Activated CD4-positive, alpha-beta T cell treated with anti-CD3 and anti-CD28 coated beads for 36 hours (primary cell): ENCODE measurements at places on chromosomes 3 and 15. TPM values are rescaled to one million over a fixed set of nuclear protein-coding genes. Genes with fewer than 3 reads are reported as not detected.

The CRABP1 gene
- total RNA-seq: 0.96 TPM

The EXD1 gene
- total RNA-seq: not detected

The FBXO40 gene
- total RNA-seq: not detected

The TF gene
- 0.12 TPM for total RNA-seq

The AGBL1 gene
- total RNA-seq: 0.04 TPM

The CEP70 gene
- 9.3 TPM for total RNA-seq

The TRH gene
- total RNA-seq: not detected

The UBXN7 gene
- 67.2 TPM for total RNA-seq

The PCOLCE2 gene
- 0.55 TPM for total RNA-seq

The TMEM44 gene
- 4.7 TPM for total RNA-seq

The MRAS gene
- total RNA-seq: 0.16 TPM

The SPINT1 gene
- total RNA-seq: 8.5 TPM

The HESX1 gene
- total RNA-seq: 0.79 TPM

The MRPS25 gene
- total RNA-seq: 52.3 TPM

GRCh38 chr15:98917417-98917816, 90.2 kb downstream of the PGPEP1L start:
- no peak for DNase-seq

- no peak for DNase-seq
These were observed 38.4 kb upstream of the CGNL1 start for GRCh38 chr15:57337868-57338411.

GRCh38 chr15:93029214-93029835, 59.7 kb downstream of the RGMA start:
- no peak for DNase-seq

- DNase-seq: no peak
These were observed 119.8 kb downstream of the AKAP13 start for GRCh38 chr15:85500060-85500708.

GRCh38 chr3:142009029-142009428, 132.6 kb downstream of the ATP1B3 start:
- DNase-seq: no peak

GRCh38 chr3:152615681-152616080, 219.2 kb upstream of the P2RY1 start:
- DNase-seq: no peak

- DNase-seq: peak; percentile 32
These were observed 7.0 kb downstream of the ADIPOQ start for GRCh38 chr3:186849374-186849975.

- no peak for DNase-seq
These were observed 9.9 kb downstream of the ALDH1A3 start for GRCh38 chr15:100889385-100890050.

- DNase-seq: no peak
These were observed 32.1 kb downstream of the SPSB4 start for GRCh38 chr3:141083226-141083625.

GRCh38 chr3:24457719-24458118, 36.9 kb downstream of the THRB start:
- DNase-seq: no peak

DNA sequence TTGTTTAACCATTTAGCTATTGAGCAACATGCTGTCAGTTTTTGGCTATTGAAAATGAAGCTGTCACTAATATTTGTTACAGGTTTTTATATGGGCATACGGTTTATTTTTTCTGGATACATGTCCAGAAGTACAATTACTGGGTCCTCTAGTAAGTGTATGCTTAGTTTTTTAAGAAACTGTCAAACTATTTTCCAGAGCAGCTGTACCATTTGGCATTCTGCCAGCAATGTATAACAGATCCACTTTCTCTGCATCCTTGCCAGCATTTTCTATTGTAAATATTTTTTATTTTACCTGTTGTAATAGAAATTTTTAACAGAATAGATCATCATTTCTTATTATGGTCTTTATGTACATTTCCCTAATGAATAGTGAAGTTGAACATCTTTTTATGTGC, 658.8 kb downstream of the EDEM1 start:
- DNase-seq: no peak

- peak; percentile 17 for DNase-seq
These were observed 7.1 kb downstream of the GPD1L start for GRCh38 chr3:32113566-32113965.

- no peak for DNase-seq
These were observed 18.5 kb downstream of the SLC6A20 start for GRCh38 chr3:45777746-45778386.

GRCh38 chr3:55505776-55506175, 18.7 kb upstream of the WNT5A start:
- DNase-seq: no peak

GRCh38 chr3:130738241-130738640, 8.4 kb downstream of the PIK3R4 start:
- no peak for DNase-seq

DNA sequence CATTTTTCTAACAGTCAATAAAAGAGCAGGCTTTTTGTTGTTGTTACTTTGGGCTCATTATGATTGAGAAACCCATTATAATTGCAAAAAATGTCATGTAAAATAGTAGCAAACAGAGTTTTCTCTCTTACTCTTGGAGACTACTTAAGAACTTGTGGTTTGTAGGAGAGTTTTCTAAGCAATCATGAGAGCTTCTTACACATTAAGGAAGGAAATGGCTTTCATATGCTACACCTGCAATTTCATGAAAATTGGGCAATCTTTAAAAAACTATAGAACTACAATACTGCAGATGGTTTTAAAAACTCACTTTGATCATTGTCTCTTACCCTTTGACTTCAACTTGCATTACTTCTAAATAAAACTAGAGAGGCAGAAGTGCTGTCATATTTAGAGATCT, 701.8 kb downstream of the ZPLD1 start:
- no peak for DNase-seq

DNA sequence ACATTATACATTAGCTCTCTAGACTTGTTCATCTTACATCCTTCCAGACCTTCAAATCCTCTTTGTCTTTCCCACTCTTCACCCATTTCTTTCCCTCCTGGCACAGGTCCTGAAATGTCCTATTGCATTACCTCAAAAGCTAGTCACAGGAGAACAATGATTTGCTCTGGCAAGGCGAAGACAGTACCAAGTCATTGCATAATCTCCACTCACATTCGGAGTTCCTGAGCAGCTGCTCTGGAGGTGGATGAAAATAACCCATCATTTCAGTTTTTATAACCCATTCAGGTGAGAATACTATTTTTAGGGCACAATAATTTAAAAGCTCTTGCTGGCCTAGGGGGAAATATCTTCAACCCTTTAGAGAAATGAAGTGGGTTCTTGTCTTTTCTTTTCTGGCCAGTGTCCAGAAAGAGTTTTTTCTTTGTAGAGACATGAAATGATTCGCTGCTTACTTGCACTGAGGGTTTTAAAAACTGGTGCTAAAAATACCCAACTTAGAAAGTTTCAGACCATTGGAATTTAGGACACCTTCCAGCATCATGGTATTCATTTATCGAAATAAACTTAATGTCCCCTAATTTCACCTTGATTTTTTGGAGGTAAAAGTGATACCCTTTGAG, 23.4 kb upstream of the DYNC1LI1 start:
- DNase-seq: no peak

GRCh38 chr15:91223863-91224262, 123.8 kb downstream of the SV2B start:
- DNase-seq: no peak

- no peak for DNase-seq
These were observed 54.9 kb downstream of the ABCC5 start for GRCh38 chr3:183962807-183963206.

GRCh38 chr15:69475769-69476358, 23.2 kb downstream of the RPLP1 start:
- DNase-seq: peak; percentile 83

GRCh38 chr3:38283810-38284755, 2.0 kb downstream of the SLC22A14 start:
- no peak for DNase-seq

GRCh38 chr3:66396888-66397287, 103.9 kb downstream of the LRIG1 start:
- DNase-seq: no peak

DNA sequence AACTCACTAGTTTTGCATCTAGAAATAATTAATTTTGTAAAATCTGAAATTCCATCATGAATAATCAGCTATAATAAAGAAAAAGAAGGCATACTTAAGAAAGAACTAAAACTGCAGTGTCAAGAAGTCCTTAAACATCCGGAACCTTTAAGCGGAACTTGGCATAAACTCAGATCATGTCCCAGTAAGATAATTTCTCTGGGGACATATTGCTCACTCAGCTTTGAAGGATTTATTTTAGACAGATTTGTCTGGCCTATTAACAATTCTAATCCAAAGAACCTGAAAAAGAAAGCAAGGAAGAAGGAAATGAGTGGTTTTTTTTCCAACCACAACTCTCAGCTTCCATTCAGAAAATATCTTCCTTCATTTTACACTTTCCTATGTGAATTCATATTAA, 850.3 kb downstream of the ROBO1 start:
- DNase-seq: no peak

DNA sequence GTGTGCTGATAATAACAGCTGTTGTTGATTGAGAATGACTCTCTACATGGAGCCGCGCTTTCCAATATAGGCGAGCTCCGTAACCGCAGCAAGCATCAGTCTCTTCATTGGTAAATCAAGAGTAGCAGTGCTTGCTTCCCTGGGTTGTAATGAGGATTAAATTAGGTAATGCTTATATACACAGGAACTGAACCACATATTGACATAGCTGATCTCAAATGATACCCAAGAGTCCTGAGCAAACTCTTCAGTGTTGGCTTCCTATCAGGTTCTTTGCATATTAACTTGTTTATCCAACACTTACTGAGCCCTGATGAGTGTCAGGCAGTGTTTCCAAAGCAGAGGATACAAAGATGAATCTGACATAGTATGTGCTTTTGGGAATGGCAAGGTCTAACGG, 46.4 kb upstream of the SLCO3A1 start:
- DNase-seq: no peak

DNA sequence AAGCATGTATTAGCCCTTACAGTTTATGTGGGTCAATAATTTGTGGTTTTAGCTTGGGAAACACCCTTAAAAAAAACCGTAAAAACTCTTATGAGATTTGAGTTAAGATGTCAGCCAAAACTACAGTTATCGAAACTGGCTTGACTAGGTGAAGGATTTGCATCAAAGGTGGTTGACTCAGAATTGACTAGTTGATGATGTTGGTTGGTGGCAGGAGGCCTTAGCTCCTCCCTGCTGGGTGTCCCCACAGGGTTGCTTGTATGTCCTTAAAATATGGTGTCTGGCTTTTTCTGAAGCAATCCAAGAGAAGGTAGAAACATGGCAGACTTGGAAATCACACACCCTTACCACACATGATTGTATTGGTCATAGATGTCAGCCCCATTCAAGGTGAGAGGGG, 305.1 kb downstream of the ROBO2 start:
- DNase-seq: no peak

- DNase-seq: no peak
These were observed 52.7 kb downstream of the MITF start for GRCh38 chr3:69791919-69792399.

DNA sequence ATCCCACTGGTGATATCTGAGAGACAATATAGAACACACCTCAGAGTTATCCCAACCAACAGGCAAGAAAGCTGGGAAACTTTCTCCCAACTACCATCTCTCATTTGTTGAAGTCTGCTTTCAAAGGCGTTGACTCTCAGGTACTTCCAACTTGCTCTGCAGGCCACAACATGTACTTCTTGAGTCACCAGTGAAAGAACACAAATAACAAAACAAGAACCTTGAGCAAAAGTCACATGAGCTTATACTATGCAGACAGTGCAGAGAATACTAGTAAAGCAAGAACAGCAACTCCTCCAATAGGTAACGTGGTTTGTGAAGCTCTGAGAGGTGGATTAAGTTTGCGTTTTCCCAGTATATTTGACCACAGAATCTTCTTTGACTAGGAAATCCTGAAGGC, 20.6 kb downstream of the SNTN start:
- DNase-seq: no peak

- no peak for DNase-seq
These were observed 187.7 kb upstream of the CHRNA7 start for GRCh38 chr15:31842532-31843195.

- DNase-seq: no peak
These were observed 7.9 kb upstream of the RARB start for GRCh38 chr3:25420147-25420546.

DNA sequence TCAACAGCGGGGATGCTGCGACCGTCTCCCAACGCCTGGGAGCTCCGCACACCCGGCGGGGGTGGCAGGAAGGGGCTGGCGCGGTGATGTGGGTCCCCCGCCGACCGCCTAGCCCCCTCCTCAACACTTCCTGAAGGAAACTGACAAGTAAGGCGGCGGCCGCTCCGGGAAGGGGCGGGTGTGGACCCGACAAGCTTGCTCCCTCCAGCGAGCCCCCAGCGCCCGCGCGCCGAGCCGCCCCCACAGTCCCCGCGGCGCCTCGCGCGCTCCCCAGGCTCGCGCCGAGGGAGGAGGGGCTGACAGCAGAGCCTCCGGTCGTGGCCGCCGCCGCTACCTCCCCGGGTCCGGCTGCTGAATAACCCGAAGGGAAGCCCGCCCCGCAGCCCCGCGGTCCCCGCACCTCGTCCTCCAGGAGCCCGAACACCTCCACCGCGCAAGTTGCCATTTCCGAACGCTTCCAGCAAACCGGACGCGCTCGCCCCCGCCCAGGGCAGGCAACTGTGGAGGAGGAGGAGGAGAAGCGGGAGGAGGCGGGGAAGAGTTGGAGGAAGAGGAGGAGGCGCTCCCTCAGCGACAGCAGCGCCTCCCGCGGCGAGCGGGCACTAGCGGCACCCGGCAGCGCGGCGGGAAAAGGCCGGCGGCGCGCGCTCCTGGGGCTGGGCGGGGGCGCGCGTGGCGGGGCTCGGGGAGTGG, at the start of gene NEDD4:
TSS of gene NEDD4 (minus strand) at position 502 of the 693 bp plus-strand sequence. CDS start at position 445, 57 bp downstream.
- DNase-seq: peak; percentile 86

- DNase-seq: no peak
These were observed 591.0 kb downstream of the MECOM start for GRCh38 chr3:169072494-169072893.

- DNase-seq: no peak
These were observed 248.3 kb upstream of the TBL1XR1 start for GRCh38 chr3:177445549-177445948.

GRCh38 chr15:36961956-36962355, 138.4 kb downstream of the MEIS2 start:
- DNase-seq: no peak

GRCh38 chr15:44295750-44296431, 7.4 kb downstream of the GOLM2 start:
- no peak for DNase-seq

- no peak for DNase-seq
These were observed 925.7 kb downstream of the EPHA3 start for GRCh38 chr3:90032980-90033641.

DNA sequence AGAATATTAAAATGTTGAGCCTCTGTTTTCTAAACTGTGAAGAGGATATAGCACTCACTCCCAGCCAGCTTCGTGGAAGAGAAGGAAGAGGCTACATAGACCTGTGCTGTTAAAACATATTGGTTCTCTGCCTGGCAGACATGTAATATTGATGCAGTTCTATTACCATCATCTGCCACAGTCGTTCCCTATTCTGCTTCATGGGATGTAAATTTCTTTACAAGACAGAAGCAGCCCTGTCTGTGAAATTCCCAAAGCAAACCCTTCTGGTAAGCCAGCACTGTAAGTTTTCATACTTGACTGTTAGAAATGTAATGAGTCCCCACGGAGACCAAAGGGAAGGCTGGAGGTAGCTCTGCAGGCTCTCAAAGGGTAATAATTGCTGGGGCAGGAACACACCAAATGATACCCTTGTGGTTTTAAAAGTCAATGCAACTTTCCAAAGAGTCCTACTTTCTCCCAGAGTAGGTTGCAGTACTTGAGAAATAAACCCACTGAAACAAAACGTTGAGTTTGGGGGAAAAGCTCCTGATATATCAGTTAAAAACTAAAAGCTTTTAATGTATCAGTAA, 129.9 kb upstream of the HES1 start:
- DNase-seq: no peak

- no peak for DNase-seq
These were observed 597.9 kb downstream of the IGSF11 start for GRCh38 chr3:118436697-118437262.
